ENCODE measurements at places on chromosomes 12 and 14.

DNA sequence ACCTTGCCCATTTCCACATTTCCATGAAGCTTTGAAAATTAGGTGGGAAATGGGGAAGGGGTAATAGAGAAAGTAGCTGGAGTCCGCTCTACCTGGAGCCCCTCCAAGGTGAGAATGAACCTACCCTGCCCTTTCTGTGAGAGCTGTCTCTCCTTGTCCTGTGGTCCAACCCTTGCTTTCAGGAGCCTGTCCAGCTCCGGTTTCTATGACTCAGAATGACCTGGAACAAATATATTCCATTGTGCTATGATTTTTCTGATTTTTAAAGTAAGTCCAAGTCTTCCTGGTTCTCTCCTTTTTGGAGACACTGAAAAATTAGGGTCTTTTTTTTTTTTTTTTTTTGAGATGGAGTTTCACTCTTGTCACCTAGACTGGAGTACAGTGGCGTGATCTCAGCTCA, 89.1 kb upstream of the VASH1 start:
- peaks cover 3% of the 10 kb centered on the region for H3K27me3 ChIP-seq
- H3K4me1 ChIP-seq, result no peaks in the 10 kb centered on the region
- no peak overlapping the region for H3K27ac ChIP-seq
- no peaks in the 10 kb centered on the region for H3K36me3 ChIP-seq
- no peak for DNase-seq

- DNase-seq, result no peak
- H3K27ac ChIP-seq, result no peak overlapping the region
- no peak overlapping the region for H3K4me3 ChIP-seq
- no peaks in the 10 kb centered on the region for H3K27me3 ChIP-seq
- H3K4me1 ChIP-seq, result no peaks in the 10 kb centered on the region
Measured at GRCh38 chr14:22382395-22382794, 206.6 kb downstream of the DAD1 start.

DNA sequence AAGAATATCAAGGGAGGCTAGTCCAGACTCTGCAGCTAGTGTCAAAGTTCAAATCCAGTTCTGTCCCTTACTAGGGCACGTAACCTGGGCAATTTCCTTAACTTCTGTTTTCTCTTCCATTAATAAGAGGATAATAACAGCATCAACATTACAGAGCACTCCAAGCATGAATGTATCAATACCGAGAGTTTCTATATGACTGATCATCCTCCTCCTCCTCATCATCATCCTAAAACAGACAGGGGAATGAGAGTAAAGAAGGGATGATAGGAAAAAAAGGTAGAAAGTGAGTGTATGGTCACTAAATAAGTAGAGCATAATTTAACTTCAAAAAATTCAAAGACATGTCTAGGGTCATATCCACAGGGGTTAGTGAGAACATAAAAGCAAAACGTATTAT, 171.4 kb downstream of the NDUFA12 start:
- no peaks in the 10 kb centered on the region for H3K27me3 ChIP-seq
- no peak overlapping the region for H3K27ac ChIP-seq
- no peaks in the 10 kb centered on the region for H3K36me3 ChIP-seq
- H3K4me3 ChIP-seq, result no peak overlapping the region

- no peaks in the 10 kb centered on the region for H3K27me3 ChIP-seq
- H3K4me3 ChIP-seq, result no peak overlapping the region
- no peaks in the 10 kb centered on the region for H3K36me3 ChIP-seq
- no peaks in the 10 kb centered on the region for H3K4me1 ChIP-seq
- no peak overlapping the region for H3K27ac ChIP-seq
- no peak for DNase-seq
Measured at GRCh38 chr14:95381726-95382125, 62.0 kb upstream of the CLMN start.

DNA sequence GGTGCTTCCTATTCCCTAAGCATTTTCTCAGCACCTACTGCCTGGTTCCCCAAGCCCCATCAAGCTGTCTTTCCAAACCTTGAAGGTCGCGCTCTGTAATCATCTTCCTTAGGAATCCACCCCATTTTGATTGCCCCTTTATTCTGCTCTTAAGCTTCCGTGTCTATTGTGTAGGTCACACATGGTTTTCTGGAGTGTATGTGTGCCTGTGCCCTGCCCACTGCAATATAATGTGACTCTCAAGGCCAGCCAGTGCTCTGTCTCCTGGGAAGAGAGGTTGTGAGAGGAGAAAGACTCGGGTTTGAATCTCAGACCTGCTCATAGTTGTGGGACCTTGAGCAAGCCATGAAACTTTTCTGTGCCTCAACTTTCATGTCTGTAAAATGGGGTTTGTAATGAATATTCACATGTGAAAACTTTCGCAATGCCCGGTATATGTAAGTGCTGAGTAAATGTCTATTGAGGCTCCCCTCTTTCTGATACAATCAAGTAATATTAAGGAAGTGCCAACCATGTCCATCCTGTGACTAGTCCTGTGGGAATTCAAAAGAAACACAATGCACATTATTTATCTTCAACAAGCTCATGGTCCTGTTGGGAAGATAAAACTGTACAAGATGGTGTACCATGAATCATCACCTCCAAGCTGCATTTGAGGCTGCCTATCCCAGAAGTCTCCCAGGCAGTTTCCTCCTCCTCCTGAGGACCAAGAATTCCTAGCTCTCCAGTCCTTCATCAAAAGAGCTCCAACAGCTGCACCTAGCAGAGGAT, 774 bp upstream of the KRT75 start:
- no peaks in the 10 kb centered on the region for H3K4me1 ChIP-seq
- no peaks in the 10 kb centered on the region for H3K36me3 ChIP-seq
- no peak overlapping the region for H3K27ac ChIP-seq
- no peaks in the 10 kb centered on the region for H3K27me3 ChIP-seq

DNA sequence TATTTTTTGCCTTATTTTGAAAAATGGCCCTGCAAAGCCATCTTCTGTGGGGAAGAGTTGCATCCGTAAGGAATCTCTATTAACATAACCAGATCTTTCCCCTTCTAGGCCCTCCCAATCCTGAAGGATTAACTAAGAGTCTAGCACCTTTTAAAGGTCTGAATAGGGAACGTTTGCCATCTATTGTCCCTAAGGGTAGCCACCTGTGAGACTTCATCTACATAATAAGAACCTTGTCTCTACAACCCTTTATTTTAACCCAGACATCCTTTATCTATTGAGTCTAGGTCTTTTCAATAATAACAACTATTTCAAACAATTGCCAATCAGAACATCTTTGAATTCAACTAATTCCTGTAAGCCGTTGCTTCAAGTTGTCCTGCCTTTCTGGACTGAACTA, 4.4 kb downstream of the EDDM3B start:
- H3K4me1 ChIP-seq, result no peaks in the 10 kb centered on the region
- no peaks in the 10 kb centered on the region for H3K36me3 ChIP-seq
- no peaks in the 10 kb centered on the region for H3K27me3 ChIP-seq
- H3K27ac ChIP-seq, result no peak overlapping the region
- DNase-seq, result no peak
- no peak overlapping the region for H3K4me3 ChIP-seq

All from naive thymus-derived CD4-positive, alpha-beta T cell (primary cell).